Lower leg skin (tissue), 4 donors: ENCODE measurements at places on chromosomes 11 and 22.

DNA sequence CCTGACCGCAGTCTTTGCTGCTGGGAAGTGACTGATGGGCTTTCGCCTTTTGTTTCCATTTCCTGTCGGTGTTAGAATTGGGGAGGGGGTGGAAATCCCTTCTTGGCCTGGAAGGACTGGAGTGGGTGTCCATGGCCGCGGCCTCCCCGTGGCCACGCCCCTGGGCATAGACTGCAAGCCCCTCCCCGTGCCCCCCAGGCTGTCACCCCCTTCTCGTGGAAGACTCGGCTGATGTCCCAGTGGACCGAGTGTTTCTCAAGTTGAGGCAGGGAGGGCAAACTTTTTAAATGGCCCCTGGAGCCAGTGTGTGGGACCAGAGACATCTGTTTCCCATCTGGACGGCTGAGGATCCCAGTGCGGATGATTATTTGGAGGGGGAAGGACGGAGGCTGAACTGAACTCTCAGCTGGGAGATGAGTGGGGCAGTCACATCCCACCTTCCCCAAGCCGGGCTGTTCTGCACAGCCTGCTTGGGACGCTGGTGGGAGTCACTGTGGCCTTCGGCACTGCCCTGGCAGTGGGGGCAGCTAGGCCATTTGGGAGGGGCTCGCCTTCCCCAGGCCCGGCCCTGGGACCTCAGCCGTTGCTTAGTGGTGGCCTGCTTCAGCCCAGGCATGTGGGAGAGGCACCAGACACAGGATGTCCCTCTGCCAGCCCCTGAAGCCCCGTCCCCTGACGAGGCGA lies 1.6 kb downstream of the CD81 start:
- DNase-seq, result no peak

GRCh38 chr11:115764176-115764575 lies 260.0 kb upstream of the CADM1 start:
- peak; percentile 50 for DNase-seq

DNA sequence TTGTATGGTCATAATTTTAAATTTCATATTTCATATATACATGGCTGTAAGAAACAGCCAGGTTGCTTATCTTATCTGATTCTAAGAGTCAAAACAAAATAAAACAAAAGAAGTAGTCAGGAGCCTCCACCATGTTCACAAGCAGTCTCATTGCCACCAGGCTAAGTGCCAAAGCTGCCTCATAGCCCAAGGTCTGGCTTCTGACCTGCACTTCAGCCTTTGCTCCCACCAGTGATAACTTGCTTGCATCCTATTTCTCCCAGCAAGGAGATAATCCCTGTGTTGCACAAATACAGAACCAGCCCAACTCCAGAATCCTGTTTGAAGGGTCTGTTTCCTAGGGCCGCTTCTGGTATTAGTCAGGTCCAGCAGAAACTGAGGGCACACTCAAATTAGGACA lies 53.9 kb upstream of the TSKU start:
- DNase-seq, result no peak

- no peak for DNase-seq
Measured at GRCh38 chr11:44930588-44931302, 19.9 kb downstream of the TP53I11 start.

- DNase-seq, result no peak
Measured at GRCh38 chr11:126890561-126890960, 110.0 kb downstream of the KIRREL3 start.

DNA sequence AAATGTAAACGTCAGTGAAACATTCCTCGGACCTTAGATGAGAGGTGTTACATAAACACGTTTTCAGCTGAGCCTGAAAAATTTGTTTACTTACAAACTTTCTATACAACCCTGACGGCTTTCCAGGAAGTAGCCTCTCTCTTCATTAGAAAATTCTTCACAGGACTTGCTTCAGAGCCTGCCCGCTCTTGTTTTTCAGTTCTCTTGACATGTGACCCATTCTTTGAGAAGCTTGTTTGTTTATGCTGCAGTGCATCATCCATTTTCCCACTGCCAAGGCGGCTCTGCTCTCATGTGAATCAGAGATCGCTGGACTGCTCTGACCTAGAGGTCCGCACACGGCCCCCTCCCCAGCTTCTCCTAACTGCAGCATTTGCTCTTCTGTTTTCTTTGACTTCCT lies 47.9 kb upstream of the ARHGAP42 start:
- DNase-seq, result no peak

GRCh38 chr22:17699696-17700340 lies 61.3 kb downstream of the BCL2L13 start:
- no peak for DNase-seq

GRCh38 chr22:32348031-32348611 lies 9.5 kb upstream of the RFPL3 start:
- DNase-seq, result no peak

DNA sequence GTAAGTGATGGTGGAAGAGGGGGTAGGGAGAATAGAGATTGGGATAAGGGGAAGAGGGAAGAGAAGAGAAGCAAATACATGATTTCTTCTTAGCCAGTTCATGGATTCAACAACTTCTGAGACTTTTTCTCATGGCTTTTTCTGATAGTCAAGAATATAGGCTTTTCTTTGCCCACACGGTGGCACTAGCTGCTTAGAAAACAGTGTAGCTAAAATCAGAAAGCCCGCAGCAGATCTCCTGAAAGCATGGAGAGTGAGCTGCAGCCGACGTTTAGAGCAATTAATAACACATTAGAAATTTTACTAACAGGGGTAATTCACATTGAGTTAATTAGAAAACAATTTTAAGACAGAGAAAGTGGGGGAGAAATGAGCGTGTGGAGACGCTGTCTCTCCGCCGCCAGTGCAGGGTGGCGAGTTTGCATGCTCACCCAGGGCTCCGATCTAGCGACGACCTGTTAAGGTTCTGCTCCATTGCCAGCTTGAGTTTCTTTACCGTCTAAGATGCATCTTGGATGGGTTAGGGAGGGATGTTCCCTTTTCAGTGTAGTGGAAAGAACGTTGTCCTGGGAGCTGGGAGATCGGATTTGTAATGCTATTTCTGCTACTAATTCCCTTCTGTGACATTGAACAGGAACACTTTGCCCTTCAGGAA lies 3.3 kb upstream of the RAG1 start:
- no peak for DNase-seq

- DNase-seq, result peak; percentile 66
Measured at GRCh38 chr11:2428322-2428795, 16.0 kb downstream of the TRPM5 start.

GRCh38 chr11:72578051-72578450 lies 96.2 kb downstream of the PDE2A start:
- DNase-seq, result peak; percentile 75

DNA sequence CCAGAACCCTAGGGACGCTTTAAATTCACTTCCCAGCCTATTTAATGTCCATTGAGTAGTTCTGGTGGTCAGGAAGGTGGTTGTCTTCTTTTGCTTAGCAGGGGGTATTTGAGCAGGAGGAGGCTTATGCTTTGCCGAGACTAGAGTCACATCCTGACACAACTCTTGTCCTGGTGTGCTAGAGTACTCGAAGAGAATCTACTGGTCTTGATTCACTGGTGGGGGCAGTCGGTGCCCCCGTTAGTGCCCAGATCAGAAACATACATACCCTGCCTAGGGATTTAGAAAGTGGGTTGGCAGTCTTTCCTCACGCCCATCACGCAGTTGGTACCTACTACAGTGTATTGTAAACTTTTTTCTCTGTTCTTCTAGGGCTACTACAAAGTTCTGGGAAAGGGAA lies 2.7 kb downstream of the RPL27A start:
- no peak for DNase-seq

GRCh38 chr11:17788084-17788483 lies 53.5 kb downstream of the KCNC1 start:
- no peak for DNase-seq

DNA sequence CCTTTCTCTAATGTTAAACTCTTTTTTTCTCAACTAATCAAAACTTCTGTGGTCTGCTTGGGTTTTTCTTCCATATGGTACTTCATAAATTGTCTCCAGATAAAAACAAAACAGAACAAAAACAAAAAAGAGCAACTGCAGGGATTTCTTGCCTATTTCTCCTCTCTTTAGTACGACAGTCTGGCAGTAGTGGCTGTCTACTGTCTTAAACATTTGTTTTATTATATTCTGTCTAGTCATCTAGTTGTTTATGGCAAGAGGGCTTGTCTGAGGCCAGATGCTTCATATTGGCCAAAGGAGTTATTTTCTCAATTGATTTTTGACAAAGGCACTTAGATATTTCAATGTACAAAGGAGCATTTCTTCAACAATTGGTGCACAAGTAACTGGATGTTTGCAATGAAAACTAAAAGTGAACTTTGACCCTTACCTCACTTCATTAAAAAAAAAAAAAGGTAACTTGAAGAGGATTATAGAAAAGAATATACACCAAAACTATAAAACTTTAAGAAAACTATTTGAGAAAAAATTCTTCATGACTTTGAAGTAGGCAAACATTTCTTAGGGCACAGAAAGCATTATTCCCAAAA lies 404.2 kb downstream of the LUZP2 start:
- no peak for DNase-seq

DNA sequence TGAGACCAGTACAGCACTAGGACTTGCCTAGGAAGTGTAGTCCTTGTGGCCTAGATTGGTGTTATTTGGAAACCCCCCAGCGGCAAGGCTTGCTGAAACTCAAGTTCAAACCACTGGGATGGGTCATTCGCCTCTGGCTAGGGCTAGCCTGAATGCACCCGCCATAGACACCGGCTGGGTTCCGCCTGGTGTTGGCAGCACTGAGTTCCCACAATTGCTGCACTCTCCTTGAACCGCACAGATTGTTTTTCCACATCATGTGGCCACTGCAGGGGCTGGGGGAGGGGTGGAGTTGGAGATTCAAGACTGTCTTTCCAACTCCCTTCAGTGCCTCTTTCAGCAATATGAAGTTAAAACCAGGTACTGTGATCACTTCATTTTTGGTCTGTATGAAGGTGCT lies 43.1 kb downstream of the CCDC73 start:
- DNase-seq, result no peak

GRCh38 chr22:26406118-26406517 lies 22.9 kb upstream of the ASPHD2 start:
- no peak for DNase-seq

GRCh38 chr11:116638463-116638862 lies 134.3 kb downstream of the BUD13 start:
- DNase-seq, result no peak

GRCh38 chr11:122098261-122098980 lies 17.6 kb downstream of the BLID start:
- DNase-seq, result no peak

DNA sequence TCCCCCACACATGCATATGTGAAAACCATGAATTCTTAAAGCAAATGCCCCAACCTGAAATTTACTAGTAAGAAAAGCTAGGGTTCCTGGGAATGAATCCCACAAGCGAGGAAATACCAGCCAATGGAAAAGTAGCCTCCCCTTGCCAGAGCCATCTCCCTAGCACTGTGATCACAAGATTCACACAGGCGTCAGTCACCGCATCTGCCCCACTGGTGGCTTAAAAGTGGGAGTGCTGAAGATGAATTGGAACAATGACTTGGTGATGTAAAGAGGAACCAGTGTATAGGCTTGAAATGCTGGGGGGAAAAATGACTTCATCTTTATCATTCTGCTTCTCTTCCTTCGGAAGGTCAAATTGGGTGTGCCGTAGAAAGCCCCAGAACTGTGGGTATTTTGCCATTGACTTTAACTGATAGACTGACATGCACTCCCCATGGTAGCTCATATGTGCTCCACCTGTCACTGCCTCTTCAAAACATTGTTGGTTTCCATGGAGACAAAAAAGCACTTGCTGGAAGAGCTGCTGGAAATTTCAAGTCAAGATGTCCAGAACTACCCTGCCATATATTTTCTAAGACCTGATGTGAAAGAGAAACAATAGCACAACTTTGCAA lies 19.2 kb upstream of the ASPHD2 start:
- DNase-seq, result no peak

DNA sequence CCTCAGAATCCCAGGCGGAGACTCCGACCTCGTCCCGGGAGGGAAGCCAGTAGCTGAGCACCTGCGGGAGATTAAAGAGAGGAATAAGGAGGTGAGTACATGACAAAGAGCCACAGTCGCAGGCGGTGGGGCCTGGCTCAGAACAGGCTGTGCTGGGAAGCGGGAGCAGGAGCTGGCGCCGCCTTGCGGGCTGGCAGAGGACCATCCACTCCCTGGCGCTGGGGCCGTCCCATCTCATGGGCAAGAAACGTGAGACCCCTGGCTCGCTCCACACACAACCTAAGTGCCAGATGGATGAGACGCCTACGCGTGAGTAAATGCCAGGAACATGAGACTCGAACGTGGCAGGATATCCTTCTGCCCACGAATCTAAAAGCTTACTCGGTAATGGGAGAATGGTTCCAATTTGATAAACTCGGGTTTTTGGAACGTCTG lies 6.3 kb downstream of the CEND1 start:
- DNase-seq, result peak; percentile 94

- DNase-seq, result no peak
Measured at GRCh38 chr11:30917859-30918478, 331.8 kb upstream of the MPPED2 start.

DNA sequence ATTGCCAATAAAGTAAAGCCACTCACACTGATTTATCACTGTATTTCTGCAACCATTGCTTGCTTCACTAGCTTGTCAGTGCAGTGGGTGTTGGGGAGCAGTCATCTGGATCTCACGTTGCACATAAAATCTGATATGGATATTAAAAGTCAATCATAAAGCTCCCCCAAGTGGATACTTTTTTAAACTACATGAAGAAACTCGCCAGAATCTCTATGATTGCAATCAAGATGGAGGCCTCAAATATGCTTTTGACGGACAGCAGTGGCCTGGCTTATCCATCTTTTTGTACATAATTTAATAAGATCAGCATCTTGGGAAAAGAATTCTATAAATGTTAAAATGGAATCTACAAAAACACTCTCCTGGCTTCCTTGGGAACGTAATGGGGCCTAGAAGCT lies 137.7 kb downstream of the WT1 start:
- DNase-seq, result no peak

GRCh38 chr11:67240576-67241389 lies 25.5 kb upstream of the GRK2 start:
- peak; percentile 90 for DNase-seq

- DNase-seq, result no peak
Measured at GRCh38 chr11:81989093-81989492, 744.6 kb downstream of the FAM181B start.

- no peak for DNase-seq
Measured at GRCh38 chr22:48277868-48278581, 1515.6 kb downstream of the TBC1D22A start.

- no peak for DNase-seq
Measured at GRCh38 chr22:35065796-35066218, at the start of gene ISX. Gene ISX (plus strand): TSS chr22:35066158. CDS start chr22:35067088, 930 bp downstream.

DNA sequence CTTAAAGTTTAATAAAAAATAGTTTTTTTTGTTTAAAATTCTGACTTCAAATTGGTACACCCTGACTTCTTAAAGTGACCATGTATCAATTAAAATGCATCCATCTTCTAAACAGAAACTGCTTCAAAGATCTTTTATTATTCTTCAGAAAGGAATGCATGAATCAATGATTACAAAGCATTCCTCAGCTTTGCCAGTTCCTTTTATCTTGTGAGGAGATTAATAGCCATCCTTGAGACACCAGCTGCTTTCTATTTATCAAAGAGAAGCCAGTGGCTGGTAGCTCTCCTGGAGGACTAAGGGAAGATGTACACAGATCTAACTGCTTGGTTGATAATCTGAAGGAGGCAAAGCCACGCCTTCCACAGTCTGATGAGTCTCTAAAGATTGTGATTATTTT lies 2222.5 kb downstream of the LRRC4C start:
- DNase-seq, result no peak
